Smooth muscle cell of the coronary artery (primary cell): ENCODE measurements at places on chromosomes 16 and 17. TPM values are rescaled to one million over a fixed set of nuclear protein-coding genes. Genes with fewer than 3 reads are reported as not detected.

FBXL16 gene
- total RNA-seq = 0.08 TPM in 1 of 2 replicates, not detected in the other

ZFP3 gene
- total RNA-seq = 0.47 and 0.90 TPM in 2 replicates

TLCD2 gene
- total RNA-seq = 1.8 and 4.3 TPM in 2 replicates

MT1G gene
- total RNA-seq = not detected in 2 replicates

NLK gene
- 7.0 and 15.1 TPM in 2 replicates for total RNA-seq

SLFN14 gene
- not detected in 2 replicates for total RNA-seq

RCVRN gene
- total RNA-seq = not detected in 2 replicates

MYO1D gene
- total RNA-seq = 37.0 and 81.2 TPM in 2 replicates

NUPR1 gene
- total RNA-seq = 43.7 and 74.9 TPM in 2 replicates

ACE gene
- 2.0 and 12.4 TPM in 2 replicates for total RNA-seq

PROCA1 gene
- total RNA-seq = 0.90 and 1.4 TPM in 2 replicates

ABCC3 gene
- 4.0 and 13.6 TPM in 2 replicates for total RNA-seq

HOXB7 gene
- 0.30 TPM in 1 of 2 replicates, not detected in the other for total RNA-seq
